ENCODE measurements at places on chromosomes 3 and 15. TPM values are rescaled to one million over a fixed set of nuclear protein-coding genes. Genes with fewer than 3 reads are reported as not detected.

Gene PYGO1
- total RNA-seq: 0.34 TPM

Gene ZSCAN2
- total RNA-seq: 15.5 TPM

Gene EPHA6
- total RNA-seq: not detected

Gene CNBP
- 353 TPM for total RNA-seq

Gene PCOLCE2
- total RNA-seq: 4.4 TPM

Gene CNTN6
- not detected for total RNA-seq

Gene CCR3
- not detected for total RNA-seq

Gene RHCG
- not detected for total RNA-seq

Gene HTR3D
- total RNA-seq: not detected

Gene LARP6
- 35.9 TPM for total RNA-seq

Gene FBXW12
- not detected for total RNA-seq

Gene OSTN
- total RNA-seq: not detected

Gene TPRA1
- total RNA-seq: 35.1 TPM

Gene TIPIN
- 28.1 TPM for total RNA-seq

Gene P2RY1
- total RNA-seq: 1.7 TPM

Gene CPEB1
- total RNA-seq: not detected

Gene FOXL2NB
- 0.93 TPM for total RNA-seq

Gene ST8SIA2
- total RNA-seq: not detected

Gene SAMD7
- total RNA-seq: not detected

Gene TGM5
- total RNA-seq: not detected

Gene RETNLB
- total RNA-seq: not detected

Gene ASB14
- not detected for total RNA-seq

Gene LIPC
- total RNA-seq: not detected
